ENCODE measurements at places on chromosomes 3 and 15.

DNA sequence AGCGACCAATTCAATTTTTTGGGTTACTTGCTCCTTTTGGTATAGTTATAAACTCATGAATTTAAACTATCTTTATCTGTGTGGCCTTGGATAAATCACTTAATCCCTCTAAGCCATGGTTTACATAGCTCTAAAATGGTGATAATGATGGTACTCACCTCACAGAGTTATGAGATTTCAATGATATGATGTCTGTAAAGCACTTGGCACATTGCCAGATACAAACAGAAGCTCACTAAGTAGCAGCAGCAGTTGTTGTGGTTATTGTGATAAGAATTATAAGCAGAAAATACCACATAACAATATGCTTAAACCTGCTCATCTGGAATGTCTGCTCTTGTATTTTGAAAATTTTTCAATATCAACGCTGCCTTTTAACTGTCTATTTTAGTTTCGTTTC is 185.1 kb upstream of the SNTN start:
- DNase-seq: no peak

DNA sequence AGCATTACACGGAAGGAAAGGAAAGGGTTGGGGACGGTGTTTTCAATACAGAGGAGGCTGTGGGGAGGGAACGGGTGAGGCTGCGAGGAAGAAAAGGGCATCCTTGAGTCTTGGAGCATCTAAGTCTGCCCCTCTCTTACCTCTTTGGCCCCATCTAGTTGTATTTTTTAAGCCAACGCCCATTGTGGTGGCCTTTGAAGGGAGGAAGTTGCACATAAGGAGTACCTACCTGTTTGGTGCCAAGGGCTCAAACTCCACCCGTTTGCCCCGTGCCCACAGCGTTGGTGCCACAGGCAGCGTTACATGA is 146.1 kb upstream of the UMPS start:
- no peak for DNase-seq

DNA sequence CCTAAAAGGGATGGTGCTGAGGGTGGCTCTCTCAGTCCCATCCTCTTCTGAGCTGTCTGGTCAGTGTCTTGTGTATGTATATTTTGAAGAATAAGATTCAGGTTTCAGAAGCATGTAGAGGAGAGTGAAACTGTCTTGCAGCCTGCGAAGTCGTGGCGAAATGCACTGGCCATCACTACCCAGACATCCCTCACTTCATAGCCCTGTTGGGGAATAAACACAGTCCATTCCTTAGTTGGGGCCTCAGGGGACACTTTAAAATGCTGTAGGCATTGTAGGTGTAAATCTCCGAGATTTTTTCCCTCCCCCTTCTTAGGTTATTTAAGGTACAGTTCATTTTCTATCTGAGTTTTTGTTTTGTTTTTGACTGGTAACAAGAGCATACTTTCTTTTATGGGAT is 93.8 kb downstream of the DNASE1L3 start:
- DNase-seq: no peak

DNA sequence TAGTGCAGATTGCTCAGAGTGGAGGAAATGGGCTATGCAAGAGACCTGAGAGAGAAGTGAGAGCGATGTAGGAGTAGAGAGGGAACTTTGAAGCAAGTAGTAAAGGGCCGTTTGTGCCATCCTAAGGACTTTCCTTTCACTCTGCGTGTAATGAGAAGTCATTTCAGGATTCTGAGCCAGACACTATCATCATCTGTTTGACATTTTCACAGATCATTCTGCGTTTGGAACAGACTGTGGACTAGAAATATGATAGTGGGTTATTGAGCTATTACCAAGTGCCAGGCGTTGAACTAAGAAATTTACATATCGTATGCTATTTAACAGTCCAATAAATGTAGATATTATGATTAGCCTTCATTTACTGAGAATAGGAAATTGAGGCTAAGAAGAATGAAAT is 150.0 kb upstream of the ROBO2 start:
- no peak for DNase-seq

DNA sequence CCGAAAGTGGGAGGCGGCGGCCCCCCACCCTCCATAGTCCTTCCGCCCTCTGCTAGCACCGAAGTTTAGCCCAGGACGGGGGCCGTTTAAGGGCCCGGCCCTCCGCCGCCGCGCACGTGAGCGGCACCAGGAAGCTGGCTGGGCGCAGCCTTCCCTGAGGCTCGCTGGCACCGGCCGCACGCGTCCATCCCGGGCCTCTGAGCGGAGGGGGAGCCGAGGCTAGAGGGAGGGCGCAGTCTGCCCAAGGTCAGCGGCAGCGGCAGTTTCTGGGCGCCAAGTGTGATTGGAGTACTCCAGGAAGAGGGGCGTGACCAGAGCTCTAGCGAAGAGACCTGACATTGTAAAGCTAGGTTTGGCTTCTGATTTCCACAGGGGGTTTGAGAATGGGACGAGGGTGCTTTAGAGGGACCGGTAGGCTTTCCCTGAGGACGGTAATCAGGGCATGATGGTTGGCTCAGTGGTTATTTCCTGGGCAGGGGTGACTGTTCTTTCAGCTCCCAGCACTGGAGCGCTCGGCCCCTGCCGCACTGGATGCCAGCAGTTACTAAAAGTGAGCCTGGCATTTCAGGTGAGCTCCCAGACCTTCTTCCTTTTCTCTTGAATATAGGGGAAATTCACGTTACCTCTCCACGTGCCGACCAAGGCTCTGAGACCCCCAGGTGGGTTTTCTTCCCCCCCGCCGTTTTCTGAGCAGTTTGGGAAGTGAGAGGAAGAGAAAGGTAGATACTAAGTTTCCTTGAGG is 853 bp downstream of the TEX264 start:
- peak; percentile 67 for DNase-seq

DNA sequence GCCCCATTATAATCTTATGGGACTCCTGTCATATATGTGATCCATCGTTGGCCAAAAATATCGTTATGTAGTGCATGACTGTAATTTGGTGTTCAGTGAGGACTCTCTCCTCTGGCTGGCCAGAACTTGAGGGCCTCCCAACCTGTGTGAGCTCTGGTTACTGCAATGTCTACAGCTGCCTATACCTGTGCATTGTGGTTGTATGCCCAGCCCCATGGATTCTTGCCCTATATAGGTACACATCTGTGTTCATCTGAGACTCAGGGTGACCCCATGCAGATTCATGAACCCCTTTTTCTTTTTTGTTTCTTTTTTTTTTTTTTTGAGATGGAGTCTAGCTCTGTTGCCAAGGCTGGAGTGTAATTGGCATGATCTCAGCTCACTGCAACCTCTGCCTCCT is 32.6 kb upstream of the KLF13 start:
- no peak for DNase-seq

DNA sequence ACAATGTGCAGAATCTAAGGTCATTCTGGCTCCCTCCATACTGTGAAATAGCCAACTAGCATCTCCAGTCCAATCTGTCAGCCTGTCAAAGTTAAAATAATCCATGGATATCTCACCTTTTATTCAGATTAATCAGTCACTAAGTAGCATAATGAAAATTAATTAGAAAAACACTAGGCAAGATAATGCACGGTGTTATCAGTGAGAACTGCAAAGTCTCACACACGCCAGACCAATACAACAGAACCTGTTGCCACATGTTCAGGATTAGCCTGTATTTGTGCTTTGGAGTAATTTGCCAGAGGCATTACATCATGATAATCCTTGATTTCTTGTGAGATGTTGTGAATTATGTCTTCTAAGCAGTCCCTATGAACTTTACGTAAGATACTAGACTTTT is 820.4 kb upstream of the ALCAM start:
- no peak for DNase-seq

- DNase-seq: no peak
Measured at GRCh38 chr15:60299452-60300047, 98.2 kb downstream of the ANXA2 start.

- DNase-seq: no peak
Measured at GRCh38 chr3:64399205-64399800, 174.0 kb upstream of the PRICKLE2 start.

- DNase-seq: no peak
Measured at GRCh38 chr3:10354361-10355015, 33.6 kb upstream of the SEC13 start.

DNA sequence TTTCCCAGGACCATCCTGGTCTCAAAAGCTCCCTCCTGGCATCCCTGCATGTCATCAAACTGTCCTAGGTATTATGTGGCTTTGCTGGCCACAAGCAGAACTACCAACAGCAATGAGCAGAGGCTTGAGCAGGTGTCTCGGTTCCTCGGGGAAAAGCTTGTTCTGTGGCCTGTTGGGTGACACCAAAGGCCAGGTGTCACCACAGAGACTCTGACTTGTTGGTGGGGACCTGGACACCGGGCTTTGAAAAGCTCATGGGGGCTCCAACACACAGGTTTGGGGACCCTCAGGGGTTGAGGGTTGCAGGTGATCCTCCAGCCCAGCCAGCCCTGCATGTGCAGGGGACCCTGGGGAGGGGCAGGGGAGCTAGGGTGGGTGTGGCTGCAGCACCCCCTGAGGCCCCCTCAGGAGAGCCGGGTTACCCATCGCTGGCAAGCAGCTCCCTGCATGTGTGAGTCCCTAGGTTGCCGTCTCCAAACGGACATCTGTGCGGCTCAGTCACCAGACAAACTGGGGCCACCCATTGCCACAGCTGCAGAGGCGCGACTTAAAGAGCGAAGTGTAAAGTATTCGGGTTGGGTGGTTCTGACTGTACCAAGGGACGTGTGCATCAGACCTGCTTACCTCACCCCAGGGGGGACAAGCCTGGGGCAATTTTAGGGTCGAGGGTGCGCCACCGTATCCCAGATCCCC is 140.1 kb downstream of the CHSY1 start:
- no peak for DNase-seq

DNA sequence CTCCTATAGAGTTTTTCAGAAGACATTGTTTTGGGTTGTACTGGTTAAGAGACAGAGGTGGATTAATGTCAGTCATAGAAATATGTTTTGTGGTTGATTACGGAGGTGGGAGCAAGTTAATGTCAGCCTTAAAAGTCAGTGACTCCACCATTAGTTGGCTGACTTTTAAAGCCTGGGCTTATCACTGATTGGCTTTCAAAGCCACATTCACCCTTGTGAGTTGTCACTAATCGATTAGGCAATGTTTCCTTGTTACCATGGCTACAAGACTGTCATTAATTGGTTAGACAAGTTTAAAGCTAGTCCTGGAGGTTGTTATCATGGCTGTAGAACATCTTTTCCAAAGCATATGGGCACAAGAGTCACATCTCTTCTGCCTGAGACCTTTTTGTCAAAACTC is 73.0 kb downstream of the NEO1 start:
- no peak for DNase-seq

GRCh38 chr3:106303766-106304165 is 435.0 kb upstream of the CBLB start:
- no peak for DNase-seq

- DNase-seq: no peak
Measured at GRCh38 chr3:13405614-13406013, 14.5 kb downstream of the NUP210 start.

GRCh38 chr3:144177649-144178048 is 206.0 kb downstream of the DIPK2A start:
- DNase-seq: no peak

DNA sequence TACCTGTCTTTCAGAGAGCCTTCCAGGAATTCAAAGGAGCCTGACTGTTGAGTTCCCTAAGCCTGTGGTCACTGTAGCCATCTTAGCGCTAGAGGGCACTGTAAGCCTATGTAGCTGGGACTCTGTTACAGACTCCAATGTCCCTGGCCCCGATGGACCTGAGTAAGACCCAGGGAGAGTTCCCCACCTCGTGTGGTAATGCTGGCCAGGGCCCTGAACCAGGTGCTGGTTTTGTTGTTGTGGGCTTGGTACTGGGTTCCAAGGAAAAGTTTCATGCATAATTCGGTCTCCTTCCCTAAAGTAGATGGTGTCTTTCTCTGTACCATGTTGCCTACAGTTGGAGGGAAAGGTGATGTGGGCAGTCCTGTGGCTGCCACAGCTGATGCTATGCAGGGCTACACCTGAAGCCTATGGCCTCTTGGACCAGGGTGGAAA is 32.4 kb downstream of the CDAN1 start:
- peak; percentile 37 for DNase-seq

DNA sequence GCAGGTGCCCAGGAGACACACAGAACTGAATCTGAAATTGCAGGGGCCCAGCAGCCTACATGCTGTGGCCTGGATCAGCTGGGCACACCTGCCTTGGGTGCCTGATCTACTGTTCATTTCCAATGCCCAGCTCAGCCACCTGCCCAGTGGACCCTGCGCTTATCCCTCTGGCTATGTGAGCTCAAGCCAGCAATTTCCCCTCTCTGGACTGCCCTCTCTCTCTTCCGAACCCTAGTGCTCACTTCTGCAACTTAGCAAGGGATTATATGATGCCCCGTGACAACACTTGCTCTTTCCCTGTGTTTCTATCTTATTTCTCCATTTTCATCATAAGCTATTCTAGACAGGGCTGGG is 276.0 kb downstream of the UACA start:
- no peak for DNase-seq

DNA sequence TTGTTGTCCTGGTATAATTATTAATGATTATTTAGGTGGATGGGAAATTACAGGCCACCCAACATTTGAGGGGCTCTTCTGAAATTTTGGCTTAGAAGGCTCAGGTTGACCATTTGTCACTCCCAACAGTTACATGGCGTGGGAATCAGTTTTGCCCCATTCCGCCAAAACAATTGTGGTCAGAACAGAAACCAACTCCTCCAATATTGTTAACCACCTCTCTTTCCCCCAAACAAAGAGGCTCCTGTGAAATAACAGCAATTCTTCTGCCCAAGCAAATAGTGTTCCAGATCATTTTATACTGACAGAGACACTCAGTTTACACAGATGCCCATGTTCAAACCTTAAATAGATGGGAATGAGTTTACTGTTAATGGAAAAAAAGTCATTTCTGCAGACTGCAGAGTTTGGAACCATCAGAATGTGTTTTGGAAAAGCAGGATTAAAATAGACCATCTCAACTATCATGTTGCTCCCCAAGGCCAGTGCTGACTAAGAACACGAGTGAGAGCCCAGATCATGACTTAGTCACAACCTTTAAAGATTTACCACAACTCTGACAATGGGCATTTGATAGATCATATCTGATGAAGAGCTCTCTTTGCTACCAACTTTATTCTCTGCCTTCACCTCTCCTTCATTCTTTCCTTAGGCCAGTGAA is 102.1 kb downstream of the DUT start:
- no peak for DNase-seq

DNA sequence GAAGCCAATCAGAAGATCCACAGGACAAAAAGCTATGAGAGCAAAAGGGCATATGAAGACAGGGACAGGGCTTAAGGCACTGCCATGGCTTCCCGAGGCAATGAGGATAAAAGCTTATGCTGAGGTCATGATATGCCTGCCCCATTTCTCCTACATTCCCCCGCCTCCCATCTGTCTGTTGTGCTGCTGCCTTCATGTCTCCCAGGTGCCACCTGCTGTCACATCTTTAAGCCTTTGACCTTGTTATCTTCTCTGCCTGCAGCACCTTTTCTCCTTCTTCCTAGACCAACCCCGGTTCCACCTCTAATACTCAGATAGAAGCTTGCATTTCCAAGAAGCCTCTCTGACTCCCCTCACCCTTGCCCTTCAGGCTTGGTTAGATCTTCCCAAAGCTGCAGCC is 213.8 kb downstream of the ARRDC4 start:
- DNase-seq: no peak

DNA sequence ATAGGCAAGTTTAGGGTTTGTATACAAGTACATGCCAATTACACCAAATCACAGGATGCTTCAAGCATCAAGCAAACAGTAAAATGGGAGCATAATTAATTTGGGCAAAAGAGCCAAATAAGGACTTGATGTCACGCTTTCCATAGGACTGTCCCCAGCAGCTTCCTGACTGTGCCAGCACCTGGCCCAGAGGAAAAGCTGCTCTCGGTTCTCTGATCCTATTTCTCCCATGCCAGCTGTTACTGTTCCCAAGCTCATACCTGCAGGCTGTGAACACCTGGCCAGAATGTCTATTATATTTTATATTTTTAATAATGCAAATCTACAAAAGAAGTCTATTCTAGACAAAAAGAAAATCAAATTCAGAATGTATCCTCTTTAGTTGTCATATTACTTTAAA is 12.2 kb downstream of the ZXDC start:
- DNase-seq: no peak

All from CD8-positive, alpha-beta T cell (primary cell).